ENCODE measurements at places on chromosomes 7 and 10.

- no peak for DNase-seq
Measured at GRCh38 chr7:116621649-116622048, 50.3 kb upstream of the MET start.

DNA sequence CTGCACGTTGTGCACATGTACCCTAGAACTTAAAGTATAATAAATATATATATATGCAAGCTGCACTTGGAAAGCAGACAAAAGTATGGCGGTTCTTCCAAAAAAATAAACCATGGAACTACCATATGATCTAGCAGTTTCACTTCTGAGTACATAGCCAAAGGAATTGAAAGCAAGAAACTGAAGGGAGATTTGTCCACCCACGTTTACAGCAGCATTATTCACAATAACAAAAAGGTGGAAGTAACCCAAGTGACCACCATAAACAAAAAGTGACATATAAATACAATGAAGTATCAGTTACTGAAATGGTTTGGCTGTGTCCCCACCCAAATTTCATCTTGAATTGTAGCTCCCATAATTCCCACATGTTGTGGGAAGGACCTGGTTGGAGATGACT, 525.3 kb upstream of the CELF2 start:
- DNase-seq = no peak

DNA sequence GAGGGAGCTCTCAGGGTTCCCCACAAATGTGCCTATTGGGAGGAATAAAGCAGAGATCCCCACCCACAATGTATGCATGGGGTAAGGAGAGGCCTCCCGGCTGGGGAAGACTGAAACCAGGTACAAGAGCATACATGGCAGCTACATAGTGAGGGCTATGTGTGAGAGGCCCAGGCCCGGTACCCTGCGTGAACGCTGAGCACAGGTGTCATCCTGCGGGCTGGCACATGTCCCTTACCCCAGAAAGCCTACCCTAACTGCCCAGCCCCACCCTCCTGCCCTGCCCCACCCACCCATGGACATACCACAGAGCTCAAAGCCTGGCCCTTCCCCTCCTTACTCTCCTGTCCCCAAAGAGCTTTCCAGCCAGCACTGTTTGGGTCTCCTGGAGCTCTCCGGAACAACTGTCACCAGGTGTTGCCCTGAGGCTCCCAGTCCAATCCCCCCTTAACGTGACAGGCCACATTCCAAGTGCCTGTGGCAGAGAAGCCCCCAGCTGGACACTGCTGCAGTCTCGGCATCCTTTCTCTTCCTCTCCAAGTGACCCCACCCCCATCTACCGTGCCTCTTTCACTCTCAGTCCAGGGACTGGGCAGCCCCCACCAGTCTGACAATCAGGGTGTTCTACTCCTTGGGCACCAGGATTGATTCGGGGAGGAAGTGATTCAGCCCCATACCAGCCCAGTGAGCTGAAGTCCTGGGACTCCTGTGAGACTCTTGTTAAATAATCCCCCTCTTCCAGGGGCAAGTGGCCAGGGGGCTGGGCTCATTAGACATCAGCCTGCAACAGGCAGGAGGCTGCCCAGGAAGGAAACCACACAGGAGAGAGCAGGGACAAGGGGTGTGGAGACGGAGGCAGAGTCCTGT, 19.6 kb downstream of the GRID1 start:
- no peak for DNase-seq

GRCh38 chr7:78601728-78602127, 803.2 kb downstream of the PHTF2 start:
- no peak for DNase-seq

DNA sequence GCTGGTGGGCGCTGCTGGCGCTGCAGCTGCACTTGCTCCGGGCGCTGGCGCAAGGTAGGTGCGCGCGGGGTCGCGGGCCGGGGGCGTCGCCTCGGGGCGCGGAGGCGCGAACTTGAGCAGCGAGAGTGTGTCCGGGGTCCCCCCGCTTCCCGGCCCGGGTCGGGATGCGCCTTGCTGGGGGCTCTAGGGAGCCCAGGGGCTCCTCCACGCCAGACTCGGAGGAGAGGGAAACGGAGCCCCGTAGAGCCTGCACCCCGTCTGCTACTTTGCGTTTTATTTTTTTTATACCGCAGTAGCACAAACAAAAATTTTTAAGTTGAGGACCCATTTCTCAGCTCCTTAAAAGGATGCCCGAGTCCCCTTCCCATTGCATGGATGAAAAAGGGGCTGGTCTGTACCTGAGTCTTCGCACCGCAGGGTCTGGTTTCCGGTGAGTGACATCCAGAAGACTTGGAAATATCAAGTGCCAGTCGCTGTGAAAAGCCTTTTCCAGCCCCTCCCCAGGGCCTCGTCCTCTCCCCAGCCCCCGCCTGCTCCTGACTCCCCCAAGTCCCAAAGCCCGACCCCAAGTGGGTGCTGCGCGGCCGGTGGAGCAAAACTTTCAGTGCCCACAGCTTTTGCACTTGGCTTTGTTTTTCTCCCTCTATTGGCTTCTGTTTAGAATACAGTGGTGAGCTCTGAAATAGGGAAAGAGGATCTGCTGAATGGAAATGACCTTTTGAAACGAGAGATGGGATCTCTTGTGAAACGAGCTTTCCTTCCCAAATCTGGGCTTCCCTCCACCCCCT, 973 bp downstream of the SDK1 start:
- no peak for DNase-seq

DNA sequence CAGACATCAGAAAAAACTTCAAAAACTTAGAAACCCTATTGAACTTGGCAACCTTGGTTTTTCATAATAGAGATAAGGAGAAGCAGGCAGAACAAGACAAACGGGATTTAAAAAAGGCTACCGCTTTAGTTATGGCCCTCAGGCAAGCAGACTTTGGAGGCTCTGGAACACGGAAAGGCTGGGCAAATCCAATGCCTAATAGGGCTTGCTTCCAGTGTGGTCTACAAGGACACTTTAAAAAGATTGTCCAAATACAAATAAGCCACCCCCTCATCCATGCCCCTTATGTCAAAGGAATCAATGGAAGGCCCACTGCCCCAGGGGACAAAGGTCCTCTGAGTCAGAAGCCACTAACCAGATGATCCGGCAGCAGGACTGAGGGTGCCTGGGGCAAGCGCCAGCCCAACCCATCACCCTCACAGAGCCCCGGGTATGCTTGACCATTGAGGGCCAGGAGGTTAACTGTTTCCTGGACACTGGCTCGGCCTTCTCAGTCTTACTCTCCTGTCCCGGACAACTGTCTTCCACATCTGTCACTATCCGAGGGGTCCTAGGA, 115.3 kb downstream of the NRCAM start:
- no peak for DNase-seq

Measured in cortex of kidney (tissue), 1 donor.